Activated T-cell treated with anti-CD3 and anti-CD28 coated beads for 48 hours (primary cell): ENCODE measurements at places on chromosomes 1 and 21.

DNA sequence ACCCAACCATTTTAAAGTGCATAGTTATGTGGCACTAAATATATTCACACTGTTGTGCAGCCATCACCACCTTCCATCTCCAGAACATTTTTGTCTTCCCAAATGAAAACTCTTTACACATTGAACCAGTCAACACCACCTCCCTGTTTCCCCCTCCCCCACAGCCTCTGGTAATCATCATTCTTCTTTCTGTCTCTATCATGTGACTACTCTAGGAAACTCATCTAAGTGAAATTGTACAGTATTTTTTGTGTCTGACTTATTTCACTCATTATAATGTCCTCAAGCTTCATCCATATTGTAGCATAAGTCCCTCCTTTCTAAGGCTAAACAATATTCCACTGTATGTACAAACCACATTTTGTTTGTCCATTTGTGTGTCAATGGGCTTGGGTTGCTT lies 128.0 kb downstream of the RUNX1 start:
- DNase-seq: no peak

GRCh38 chr21:31873696-31874599 lies 1.1 kb downstream of the HUNK start:
- peak; percentile 48 for DNase-seq

GRCh38 chr1:38246955-38247952 lies 200.7 kb upstream of the POU3F1 start:
- DNase-seq: no peak

GRCh38 chr1:97816927-97817326 lies 103.9 kb downstream of the DPYD start:
- no peak for DNase-seq

- DNase-seq: no peak
Measured at GRCh38 chr1:33222381-33222780, 33.9 kb upstream of the ZNF362 start.

DNA sequence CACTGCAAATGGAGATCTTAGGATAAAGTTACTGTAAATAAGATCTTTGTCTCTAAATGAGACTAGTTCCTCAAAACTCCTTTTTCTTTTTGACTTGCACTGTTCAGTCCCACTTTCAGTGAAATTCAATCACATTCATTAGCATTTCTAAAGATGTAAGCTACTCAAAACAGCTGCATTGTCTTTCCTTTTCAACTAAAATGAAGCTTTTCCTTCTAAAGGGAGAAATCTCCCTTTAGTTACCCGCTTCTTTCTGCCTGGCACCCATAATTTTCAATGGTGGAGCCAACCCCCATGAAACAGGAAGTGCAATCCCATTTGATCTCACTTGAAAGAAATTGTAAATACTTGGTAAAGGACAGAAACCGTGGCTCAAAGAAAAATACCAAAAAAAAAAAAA lies 387.4 kb upstream of the PKN2 start:
- DNase-seq: no peak

- DNase-seq: no peak
Measured at GRCh38 chr21:17784180-17784598, 35.0 kb downstream of the C21orf91 start.

- DNase-seq: peak; percentile 76
Measured at GRCh38 chr1:76074321-76075187, at the start of gene ST6GALNAC3. ST6GALNAC3 (plus strand) TSS chr1:76074746.

DNA sequence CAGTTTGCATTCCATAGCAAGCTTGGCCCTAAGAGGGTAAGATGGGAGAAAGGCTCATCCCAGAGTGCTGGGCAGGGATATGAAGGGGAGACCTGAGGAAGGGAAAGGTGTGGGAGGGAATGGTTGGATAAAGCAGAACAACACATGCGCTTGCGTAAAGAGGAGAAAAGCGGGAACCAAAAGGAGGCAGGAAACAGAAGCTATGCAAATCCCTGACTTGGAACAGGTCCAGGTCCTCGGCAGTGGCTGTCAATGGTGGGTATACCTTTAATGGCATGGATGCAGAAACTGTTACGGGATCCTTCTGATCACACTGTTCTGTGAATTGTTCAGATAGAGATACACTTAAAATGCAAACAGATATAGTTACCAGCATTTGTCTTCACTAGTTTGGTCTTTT lies 455.6 kb downstream of the SIPA1L2 start:
- DNase-seq: no peak

DNA sequence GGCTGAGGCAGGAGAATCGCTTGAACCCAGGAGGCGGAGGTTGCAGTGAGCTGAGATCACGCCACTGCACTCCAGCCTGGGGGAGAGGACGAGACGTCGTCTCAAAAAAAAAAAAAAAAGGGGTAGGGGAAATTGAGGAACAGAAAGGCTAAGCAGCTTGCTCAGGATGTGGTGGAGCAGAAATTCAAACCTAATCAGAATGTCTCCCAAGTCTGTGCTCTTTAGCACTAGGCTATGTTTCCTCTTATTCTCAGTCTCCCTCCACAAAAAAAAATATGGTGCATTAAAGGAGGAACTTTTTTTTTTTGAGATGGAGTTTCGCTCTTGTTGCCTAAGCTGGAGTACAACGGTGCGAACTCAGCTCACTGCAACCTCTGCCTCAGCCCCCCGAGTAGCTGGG lies 114.2 kb downstream of the SLC16A1 start:
- DNase-seq: no peak

GRCh38 chr1:87024936-87025540 lies 110.6 kb downstream of the HS2ST1 start:
- DNase-seq: no peak

GRCh38 chr1:235495551-235495950 lies 8.7 kb downstream of the B3GALNT2 start:
- DNase-seq: no peak

- peak; percentile 21 for DNase-seq
Measured at GRCh38 chr1:12201352-12202189, 28.3 kb upstream of the VPS13D start.

GRCh38 chr1:154784924-154785531 lies 85.1 kb downstream of the KCNN3 start:
- DNase-seq: peak; percentile 26

DNA sequence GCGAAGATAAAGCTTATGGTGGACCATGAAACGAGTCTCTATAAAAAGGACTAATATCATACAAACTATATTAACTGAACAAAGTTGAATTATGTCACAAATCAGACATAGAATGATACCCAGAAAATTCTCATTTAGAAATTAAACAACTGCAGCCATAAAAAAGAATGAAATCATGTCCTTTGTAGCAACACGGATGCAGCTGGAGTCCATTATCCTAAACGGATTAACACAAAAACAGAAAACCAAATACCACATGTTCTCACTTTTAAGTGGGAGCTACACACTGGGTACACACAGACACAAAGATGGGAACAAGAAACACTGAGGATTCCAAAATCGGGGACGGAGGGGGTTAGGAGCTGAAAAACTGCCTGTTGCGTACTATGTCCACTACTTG lies 11.5 kb downstream of the COP1 start:
- DNase-seq: no peak

GRCh38 chr1:64655861-64656260 lies 89.0 kb upstream of the RAVER2 start:
- no peak for DNase-seq

GRCh38 chr1:93672069-93672468 lies 9.6 kb downstream of the BCAR3 start:
- DNase-seq: no peak

DNA sequence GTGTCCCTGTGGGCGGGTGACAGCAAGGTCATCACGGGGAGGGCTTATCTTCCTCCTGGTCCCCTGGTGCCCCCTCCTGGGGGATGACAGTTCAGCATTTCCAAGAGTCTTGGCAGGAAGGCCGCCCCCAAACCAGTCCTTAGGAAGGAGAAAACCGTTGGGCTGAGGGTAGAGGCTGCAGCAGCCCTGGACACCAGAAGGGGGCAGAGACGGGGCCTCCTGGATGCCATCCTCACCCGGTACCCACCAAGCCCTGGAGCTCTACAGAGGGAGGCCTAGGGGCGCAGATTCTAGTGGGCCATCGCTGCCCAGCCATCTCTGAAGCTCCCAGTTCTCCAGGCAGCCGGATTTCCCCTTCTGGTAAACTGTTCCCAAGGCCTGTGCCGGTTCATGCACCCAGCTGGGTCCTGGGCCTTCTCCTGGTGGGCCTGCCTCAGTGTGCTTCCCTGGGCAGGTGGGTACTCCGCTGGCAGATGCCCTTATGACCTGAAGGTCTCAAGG lies 14.8 kb upstream of the ZNF669 start:
- DNase-seq: no peak

GRCh38 chr1:161227196-161227871 lies 1.5 kb downstream of the TOMM40L start:
- peak; percentile 79 for DNase-seq

DNA sequence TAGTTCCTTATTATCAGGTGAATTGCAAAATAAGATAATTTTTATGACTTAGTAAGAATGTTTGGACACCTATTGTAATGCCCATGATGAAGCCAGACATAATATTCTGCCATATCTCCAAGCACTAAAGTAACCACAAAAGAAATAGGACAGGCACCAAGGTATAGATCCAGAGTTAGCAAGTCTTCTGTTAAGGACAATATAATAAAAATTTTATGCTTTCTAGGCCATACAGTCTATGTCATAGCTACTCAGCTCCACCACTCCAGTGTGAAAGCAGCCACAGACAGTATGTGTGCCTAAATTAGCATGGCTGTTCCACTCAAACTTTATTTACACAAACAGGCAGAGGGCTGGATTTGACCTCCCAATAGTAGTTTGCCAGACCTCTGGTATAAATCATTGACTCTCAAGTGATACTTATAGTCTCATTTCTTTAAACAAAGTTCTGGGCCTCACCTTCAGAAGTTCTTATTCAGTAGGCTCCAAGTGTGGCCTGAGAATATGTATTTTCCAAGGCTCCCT lies 88.3 kb downstream of the SCMH1 start:
- DNase-seq: no peak

- DNase-seq: no peak
Measured at GRCh38 chr1:27372022-27372807, 2.4 kb downstream of the FCN3 start.

GRCh38 chr1:18794561-18794960 lies 64.9 kb downstream of the TAS1R2 start:
- no peak for DNase-seq

- no peak for DNase-seq
Measured at GRCh38 chr1:75423616-75424015, 187.3 kb downstream of the SLC44A5 start.
